ENCODE measurements at places on chromosomes 7 and 10.

DNA sequence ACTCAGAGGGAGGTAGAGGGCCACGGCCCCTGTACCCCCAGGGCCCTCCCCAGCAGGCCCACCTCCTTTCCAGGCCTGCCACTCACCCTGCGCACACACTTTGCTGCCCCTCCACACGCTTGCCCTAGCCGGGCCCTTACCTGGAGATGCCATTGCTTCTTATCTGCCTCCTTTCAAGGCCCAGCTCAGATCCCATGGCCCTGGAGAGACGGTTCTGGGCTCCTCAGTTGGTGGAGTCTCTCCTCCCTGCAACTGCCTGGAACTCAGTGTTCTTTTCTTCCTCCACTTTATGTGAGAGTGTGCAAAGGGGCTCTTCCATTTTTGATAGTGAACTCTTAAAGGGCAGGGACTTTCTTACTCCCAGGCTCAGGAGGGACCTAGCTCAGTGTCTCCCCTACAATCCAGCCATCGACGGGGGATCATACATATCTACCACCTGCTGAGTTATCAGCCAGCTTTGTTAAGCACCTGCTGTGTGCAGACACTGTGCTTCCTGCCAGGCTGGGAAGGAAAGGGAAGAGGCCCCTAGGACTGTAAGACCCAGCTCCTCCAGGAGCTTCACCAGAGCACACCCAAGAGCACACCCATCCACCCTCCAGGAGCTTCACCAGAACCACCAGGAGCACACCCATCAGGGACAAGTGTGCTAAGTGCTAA is 89.3 kb upstream of the MACROH2A2 start:
- no peaks in the 10 kb centered on the region for H3K36me3 ChIP-seq
- no peaks in the 10 kb centered on the region for H3K27me3 ChIP-seq
- no peak for DNase-seq
- H3K4me3 ChIP-seq, result no peak overlapping the region
- no peaks in the 10 kb centered on the region for H3K4me1 ChIP-seq
- H3K27ac ChIP-seq, result no peak overlapping the region

- H3K4me3 ChIP-seq, result no peak overlapping the region
- no peaks in the 10 kb centered on the region for H3K27me3 ChIP-seq
- H3K27ac ChIP-seq, result no peak overlapping the region
These were observed 167.3 kb upstream of the SHH start for GRCh38 chr7:155979566-155979965.

DNA sequence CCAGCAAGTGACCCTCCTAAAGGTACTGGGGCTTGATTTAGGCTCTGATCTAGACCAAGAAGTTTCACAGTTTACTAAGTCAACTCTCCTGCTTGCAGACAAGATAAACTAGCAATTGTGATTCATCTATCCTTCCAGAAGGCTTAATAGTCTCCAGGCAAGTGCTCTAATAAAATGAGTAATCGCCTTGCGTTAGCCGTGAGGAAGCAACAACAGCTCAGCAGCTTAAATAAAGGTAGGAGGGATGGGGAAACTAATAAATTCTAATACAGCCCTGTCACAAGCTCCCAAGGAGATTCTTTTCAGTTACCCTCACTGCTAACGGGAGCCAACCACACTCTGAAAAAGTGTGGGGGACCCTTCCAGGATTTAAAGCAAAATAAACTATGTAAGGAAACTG is 48.4 kb downstream of the FRMD4A start:
- H3K4me1 ChIP-seq, result no peaks in the 10 kb centered on the region
- no peak overlapping the region for H3K27ac ChIP-seq
- DNase-seq, result peak; percentile 57
- no peak overlapping the region for H3K4me3 ChIP-seq
- no peaks in the 10 kb centered on the region for H3K36me3 ChIP-seq

DNA sequence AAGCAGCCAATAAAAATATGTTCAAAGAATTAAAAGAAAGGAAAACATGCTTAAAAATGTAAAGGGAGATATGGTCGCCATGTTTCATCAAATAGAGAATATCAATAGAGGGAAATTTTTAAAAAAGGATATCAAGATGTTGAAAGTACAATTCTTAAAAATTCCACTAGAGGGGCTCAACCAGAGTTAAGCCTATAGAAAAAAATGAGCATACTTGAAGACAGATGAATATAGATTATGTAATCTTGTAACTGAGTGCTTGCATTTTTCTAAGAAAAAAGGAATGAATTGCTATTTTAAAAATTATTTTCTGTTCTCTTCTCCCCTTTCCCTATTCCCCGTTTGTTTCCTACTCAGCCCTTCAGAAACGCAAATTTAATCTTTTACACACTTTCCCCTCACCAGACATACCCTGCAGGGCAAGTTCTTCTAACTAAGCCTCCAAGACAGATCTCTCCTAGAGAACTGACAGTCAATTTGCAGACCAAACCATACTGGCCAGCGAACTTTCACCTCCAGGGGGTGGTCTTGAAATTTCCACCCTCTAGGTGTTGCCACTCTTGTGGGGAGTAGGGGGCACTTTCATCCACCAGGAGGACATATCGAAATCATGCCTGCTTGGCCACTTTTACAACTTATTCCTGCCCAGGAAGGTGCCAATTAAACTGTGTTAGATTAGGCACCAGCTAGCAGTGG is 67.7 kb downstream of the NSUN6 start:
- no peaks in the 10 kb centered on the region for H3K27me3 ChIP-seq
- no peak for DNase-seq
- H3K4me3 ChIP-seq, result no peak overlapping the region
- H3K27ac ChIP-seq, result no peak overlapping the region
- H3K36me3 ChIP-seq, result no peaks in the 10 kb centered on the region
- H3K4me1 ChIP-seq, result no peaks in the 10 kb centered on the region

GRCh38 chr7:3912291-3912690 is 611.2 kb downstream of the SDK1 start:
- no peaks in the 10 kb centered on the region for H3K36me3 ChIP-seq
- no peak overlapping the region for H3K4me3 ChIP-seq
- H3K4me1 ChIP-seq, result no peaks in the 10 kb centered on the region
- no peak overlapping the region for H3K27ac ChIP-seq
- H3K27me3 ChIP-seq, result no peaks in the 10 kb centered on the region

DNA sequence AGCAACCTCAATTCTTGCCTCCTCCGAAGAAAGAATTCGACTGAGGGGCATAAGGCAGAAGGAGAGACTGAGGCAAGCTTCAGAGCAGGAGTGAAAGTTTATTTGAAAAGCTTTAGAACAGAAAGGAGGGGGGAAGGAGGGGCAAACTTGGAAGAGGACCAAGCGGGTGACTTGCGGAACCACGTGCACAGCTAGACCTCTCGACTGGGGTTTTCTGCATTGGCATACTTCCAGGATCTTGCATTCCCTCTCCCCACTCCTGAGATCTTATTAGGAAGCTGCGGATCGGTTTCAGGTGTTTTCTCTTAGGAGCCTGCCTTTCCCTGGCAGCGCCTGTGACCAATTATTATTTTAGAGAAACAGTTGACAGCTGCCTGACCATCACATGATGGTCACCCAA is 20.3 kb upstream of the CPXM2 start:
- H3K27ac ChIP-seq, result no peak overlapping the region
- DNase-seq, result peak; percentile 74
- H3K4me1 ChIP-seq, result no peaks in the 10 kb centered on the region
- H3K27me3 ChIP-seq, result no peaks in the 10 kb centered on the region
- H3K4me3 ChIP-seq, result no peak overlapping the region
- no peaks in the 10 kb centered on the region for H3K36me3 ChIP-seq

DNA sequence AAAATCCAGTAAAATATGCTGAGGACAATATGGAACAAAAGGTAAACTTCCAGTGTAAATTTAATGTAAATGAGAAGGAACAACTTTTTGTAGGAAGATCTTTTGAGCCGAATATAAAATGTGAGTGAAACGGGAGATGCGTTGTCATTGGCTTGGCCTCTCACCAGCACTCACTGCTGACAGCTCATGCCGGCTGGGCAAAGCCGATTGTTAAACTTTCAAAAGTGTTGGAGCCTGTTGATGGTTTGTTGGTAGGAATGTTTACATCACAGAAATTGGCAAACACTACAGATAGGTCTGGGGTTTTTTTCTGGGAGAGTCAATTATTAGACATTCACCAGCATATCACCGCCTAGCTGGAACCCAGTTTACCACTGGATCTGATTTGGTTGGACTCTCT is 6.1 kb downstream of the PSTK start:
- no peak overlapping the region for H3K4me3 ChIP-seq
- H3K4me1 ChIP-seq, result no peaks in the 10 kb centered on the region
- no peak for DNase-seq
- no peaks in the 10 kb centered on the region for H3K36me3 ChIP-seq
- H3K27ac ChIP-seq, result no peak overlapping the region

DNA sequence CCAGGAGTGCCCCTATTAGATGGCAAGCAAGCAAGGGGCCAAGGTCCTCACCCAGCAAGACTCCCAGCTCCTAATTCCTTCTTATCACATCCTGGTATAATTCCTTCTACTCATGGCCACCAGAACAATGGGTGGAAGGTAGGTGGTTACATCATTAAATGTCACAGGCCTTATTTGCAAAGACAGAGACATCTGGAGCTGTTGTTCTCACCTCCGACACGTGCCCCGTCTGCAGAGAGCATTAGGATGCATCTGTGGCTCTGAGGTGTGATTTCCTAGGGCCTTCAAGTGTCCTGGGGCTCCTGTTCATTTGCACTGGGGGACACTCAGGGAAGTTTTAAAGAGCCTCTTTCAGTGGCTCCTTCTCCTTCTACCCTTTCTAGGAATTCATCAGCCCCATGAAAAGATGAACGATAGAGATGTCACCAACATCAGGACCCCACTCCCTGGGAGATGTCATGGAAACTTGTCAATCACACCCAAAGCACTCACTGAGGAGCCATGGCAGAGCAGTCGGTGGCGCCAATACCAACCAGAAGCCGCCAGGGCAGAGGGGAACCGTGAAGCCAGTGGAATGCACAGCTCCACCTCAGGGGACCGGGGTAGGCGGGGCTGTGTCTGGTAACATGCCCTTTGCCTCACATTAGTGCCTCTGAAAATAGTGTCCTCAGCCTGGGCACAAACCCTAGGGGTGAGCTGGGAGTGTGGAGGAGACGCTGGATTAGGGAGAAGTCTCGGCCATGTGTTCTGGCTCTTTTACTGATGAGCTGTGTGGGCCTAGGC is 2.9 kb upstream of the ATP6V0E2 start:
- H3K36me3 ChIP-seq, result no peaks in the 10 kb centered on the region
- no peaks in the 10 kb centered on the region for H3K4me1 ChIP-seq
- no peak overlapping the region for H3K27ac ChIP-seq
- DNase-seq, result peak; percentile 28

GRCh38 chr7:46072722-46073121 is 151.7 kb upstream of the IGFBP3 start:
- no peak overlapping the region for H3K27ac ChIP-seq
- H3K4me3 ChIP-seq, result no peak overlapping the region
- no peaks in the 10 kb centered on the region for H3K4me1 ChIP-seq
- DNase-seq, result peak; percentile 25

- no peaks in the 10 kb centered on the region for H3K27me3 ChIP-seq
- no peaks in the 10 kb centered on the region for H3K36me3 ChIP-seq
- no peak for DNase-seq
- no peak overlapping the region for H3K4me3 ChIP-seq
- H3K4me1 ChIP-seq, result no peaks in the 10 kb centered on the region
These were observed 46.3 kb upstream of the NANOS1 start for GRCh38 chr10:118983263-118983662.

GRCh38 chr10:101397140-101397539 is 43.2 kb downstream of the BTRC start:
- H3K4me3 ChIP-seq, result no peak overlapping the region
- DNase-seq, result no peak
- no peaks in the 10 kb centered on the region for H3K4me1 ChIP-seq
- no peak overlapping the region for H3K27ac ChIP-seq

GRCh38 chr10:127694580-127695193 is 42.3 kb upstream of the FOXI2 start:
- H3K27ac ChIP-seq, result no peak overlapping the region
- H3K4me3 ChIP-seq, result no peak overlapping the region
- H3K36me3 ChIP-seq, result no peaks in the 10 kb centered on the region
- H3K4me1 ChIP-seq, result no peaks in the 10 kb centered on the region
- H3K27me3 ChIP-seq, result no peaks in the 10 kb centered on the region

GRCh38 chr10:63921908-63922467 is 400.8 kb downstream of the REEP3 start:
- no peak overlapping the region for H3K4me3 ChIP-seq
- H3K36me3 ChIP-seq, result no peaks in the 10 kb centered on the region

DNA sequence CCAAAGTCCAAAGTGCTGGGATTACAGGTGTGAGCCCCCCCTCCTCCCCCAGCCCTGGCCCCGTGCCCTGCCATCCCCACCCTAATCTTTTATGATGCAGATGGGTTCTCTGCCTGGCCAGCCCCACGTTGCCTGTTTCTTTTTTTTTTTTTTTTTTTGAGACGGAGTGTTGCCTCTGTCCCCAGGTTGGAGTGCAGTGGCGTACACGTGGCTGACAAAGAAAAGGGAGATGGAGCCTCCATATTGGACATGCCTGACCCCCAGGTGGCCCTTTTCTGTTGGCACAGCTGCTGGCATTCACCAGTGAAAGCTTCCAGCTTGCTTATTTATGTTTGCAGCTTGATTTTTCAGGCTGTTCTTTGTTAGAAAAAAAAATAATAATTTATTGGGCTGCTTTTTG is 235.3 kb downstream of the CCDC3 start:
- H3K4me3 ChIP-seq, result no peak overlapping the region
- no peaks in the 10 kb centered on the region for H3K4me1 ChIP-seq
- no peak overlapping the region for H3K27ac ChIP-seq
- H3K27me3 ChIP-seq, result no peaks in the 10 kb centered on the region
